ENCODE measurements at places on chromosomes 3 and 15. TPM values are rescaled to one million over a fixed set of nuclear protein-coding genes. Genes with fewer than 3 reads are reported as not detected.

- DNase-seq, result no peak
These were observed 156.6 kb upstream of the IL12A start for GRCh38 chr3:159832024-159832423.

The FES gene
- 68.3 TPM for total RNA-seq

The ZNF660 gene
- total RNA-seq, result 1.5 TPM

- no peak for DNase-seq
These were observed 188.6 kb downstream of the CHL1 start for GRCh38 chr3:385151-385550.

DNA sequence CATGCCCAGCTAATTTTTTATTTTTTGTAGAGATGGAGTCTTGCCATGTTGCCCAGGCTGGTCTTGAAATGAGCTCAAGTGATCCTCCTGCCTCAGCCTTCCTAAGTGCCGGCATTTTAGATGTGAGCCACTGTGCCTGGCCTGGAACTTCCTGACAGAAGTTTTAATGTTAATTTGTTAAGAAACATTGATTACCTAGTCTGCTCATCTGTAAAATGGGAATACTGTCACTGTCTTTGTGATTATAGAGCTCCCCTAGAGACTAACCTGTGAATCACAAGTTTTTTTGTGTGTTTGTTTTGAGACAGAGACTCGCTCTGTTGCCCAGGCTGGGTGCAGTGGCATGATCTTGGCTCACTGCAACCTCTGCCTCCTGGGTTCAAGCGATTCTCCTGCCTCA is 4.3 kb upstream of the EIF3J start:
- no peak for DNase-seq

DNA sequence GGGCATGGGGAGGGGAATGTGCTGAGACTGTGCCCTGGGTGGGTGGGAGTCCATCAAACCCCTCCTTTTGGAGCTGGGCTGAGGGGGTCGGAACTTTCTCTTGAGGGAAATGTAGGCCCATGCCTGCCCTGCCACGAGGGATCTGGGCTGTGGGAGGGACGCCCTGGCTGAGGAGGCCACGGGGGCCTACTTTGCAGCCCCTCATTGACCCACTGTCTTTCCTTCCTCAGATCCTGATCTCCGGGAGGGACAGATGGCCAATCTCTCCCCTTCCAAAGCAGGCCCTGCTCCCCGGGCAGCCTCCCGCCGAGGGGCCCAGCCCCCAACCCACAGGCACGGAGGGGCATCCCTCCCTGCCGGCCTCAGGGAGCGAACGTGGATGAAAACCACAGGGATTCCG is 25.3 kb downstream of the LOXL1 start:
- DNase-seq, result no peak

The KCNAB1 gene
- not detected for total RNA-seq

GRCh38 chr15:101000271-101000681 is 81.1 kb downstream of the LRRK1 start:
- DNase-seq, result no peak

DNA sequence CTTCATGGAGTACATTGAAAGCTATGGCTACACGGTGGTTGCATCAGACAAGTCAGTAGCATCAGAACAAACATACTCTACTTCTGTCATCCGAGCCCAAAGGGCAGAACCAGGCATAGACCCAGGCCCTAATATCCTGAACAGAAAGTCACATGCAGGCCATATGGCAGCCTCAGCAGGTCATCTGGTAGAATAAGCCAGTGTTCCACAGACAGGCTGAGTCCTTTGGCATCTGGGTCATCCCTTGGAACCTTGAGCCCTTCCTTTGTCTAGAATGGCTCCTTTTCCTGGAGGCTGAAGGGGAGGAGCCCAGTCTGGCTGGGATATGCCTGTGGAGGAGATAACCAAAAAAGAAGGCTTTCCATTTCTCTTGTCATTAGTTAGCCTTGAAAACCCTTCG is 29.2 kb downstream of the SEMA6D start:
- no peak for DNase-seq

The SIDT1 gene
- 21.3 TPM for total RNA-seq

DNA sequence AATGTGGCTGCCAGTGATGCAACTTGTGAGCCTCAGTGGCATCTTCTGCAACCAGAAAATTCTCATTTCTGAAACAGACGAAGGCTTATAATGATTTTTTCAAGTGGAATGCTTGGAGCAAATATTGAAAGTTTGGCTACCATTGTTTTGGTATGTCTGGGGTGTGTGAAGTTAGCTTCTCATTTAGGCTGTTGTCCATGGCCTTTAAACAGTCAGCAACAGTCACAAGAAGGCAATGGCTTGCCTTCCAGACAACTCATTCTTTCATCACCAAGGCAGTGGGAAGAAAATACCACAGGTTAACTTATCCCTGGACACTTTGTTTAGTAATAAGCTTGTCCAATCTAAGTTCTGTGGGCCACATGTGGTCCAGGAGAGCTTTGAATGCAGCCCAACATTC is 4.7 kb upstream of the BNC1 start:
- no peak for DNase-seq

The TMEM266 gene
- not detected for total RNA-seq

- no peak for DNase-seq
These were observed 239 bp upstream of the ZFYVE19 start for GRCh38 chr15:40806672-40807027.

The PATL2 gene
- total RNA-seq, result 52.9 TPM

GRCh38 chr3:172057624-172058327 is 18.4 kb downstream of the FNDC3B start:
- DNase-seq, result no peak

The SHQ1 gene
- 26.7 TPM for total RNA-seq

- DNase-seq, result no peak
These were observed 155.0 kb downstream of the MCTP2 start for GRCh38 chr15:94386351-94386750.

- peak; percentile 21 for DNase-seq
These were observed 125.1 kb downstream of the SHQ1 start for GRCh38 chr3:72722930-72723726.

The CERS3 gene
- 2.2 TPM for total RNA-seq

The DLL4 gene
- total RNA-seq, result 0.19 TPM

- DNase-seq, result no peak
These were observed 116.0 kb upstream of the PRICKLE2 start for GRCh38 chr3:64341296-64341695.

DNA sequence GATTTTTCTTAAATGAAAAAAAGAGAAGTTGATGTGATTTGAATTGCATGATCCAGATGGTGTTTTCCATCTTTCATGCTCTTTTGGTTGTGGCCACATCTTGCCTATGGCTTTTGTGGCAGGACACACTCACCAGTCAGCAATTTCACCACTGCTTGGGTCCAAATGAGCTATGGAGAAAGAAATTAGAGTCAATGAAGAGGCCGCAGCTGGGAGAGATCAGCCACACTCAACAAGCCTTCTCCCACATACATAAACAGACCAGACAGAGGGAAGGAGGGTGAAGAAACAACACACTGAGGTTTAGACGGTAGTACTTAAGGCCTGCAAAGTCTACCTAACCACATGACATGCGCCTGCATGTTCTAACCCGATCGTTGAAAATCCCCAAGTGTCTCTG is 110.7 kb upstream of the CDIN1 start:
- DNase-seq, result no peak

The CCR3 gene
- total RNA-seq, result not detected

The TRH gene
- total RNA-seq, result not detected

GRCh38 chr3:59502806-59503205 is 453.0 kb upstream of the CFAP20DC start:
- DNase-seq, result peak; percentile 60

DNA sequence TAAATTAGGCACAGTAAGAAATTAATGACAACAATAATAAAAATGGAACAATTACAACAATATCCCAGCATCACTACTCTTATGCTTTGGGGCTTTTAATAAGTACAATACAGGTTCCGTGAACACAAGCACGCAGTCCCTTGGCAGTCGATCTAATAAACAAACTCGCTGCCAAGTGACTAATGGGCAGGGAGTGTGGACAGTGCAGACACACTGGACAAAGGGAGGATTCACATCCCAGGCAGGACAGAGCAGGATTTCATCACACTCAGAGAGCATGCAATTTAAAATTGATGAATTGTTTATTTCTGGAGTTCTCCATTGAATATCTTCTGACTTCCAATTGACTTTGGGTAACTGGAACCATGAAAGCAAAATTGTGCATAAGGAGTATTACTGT is 524.1 kb upstream of the CFAP20DC start:
- DNase-seq, result no peak

The ESYT3 gene
- total RNA-seq, result 0.22 TPM

The PCSK6 gene
- 2.3 TPM for total RNA-seq

DNA sequence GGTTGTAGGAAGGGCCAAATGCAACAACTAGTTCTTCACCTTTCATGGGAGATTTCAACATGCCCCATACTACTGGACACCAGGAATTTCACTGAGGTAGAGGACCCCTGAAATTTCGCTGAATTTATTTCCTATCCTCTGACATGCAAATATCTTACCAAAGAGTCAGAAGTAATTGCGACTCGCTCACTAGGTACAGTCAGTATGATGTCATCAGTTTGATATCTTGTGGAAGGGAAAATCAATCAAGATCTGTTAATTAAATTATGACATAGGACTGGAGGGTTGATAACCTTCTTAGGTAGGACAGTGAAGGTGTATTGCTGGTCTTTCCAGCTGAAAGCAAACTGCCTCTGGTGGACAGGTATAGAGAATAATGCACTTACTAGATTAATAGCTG is 74.9 kb upstream of the TNIK start:
- DNase-seq, result no peak

DNA sequence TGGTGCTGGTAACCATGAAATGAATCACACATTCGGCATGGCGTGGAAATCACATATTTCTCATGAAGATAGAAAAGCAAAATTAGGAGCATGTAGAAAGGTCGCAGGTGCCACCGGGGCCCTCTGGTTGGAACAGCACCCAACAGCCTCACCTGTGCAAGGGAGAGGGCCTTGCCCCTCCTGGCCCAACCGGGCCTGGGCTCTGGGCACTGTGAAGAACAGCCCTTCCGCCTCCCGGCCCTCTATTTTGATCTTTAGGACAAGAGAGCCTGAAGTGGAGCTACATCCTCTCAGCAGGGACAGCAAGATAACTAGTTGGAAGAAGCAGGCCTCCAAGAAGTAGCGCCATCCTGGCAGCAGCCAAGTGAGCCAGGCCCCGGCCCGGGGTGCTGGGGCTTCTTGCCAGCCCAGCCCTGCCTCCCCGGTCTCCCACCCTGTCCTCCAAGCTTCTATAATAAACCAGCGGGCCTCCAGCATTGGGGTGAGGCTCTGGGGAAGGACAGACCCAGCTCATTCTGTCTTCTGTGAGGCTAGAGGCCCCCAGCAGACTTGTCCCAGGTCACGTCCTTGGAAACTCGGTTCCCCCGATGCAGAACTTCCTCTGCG is 46.1 kb upstream of the FGD5 start:
- DNase-seq, result no peak

GRCh38 chr15:89826671-89827655 is 12.3 kb upstream of the ANPEP start:
- no peak for DNase-seq

DNA sequence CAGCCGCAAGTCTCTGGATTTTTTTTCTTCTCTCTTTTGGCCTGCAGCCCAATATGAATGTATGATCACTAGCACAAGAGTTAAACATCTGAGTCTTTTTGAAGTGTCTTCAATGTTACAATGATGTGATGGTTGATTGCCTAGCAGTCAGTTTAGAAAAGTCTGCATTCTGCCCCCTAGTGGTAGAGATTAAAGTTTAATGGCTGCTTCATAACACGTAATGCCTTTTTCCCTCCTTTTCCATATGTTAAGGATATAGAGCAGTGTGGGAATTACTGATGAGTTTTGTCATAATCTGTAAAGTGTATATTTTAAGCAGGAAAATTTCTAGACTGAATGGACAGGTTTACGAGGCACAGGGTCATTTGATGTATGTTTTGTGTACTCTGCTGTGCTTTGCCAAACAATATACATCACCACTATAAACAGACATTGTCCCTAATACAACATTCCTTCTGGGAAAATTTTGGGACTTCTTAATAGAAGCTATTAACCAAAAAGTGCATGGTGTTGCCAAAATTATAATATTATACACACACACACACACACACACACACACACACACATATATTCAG is 1038.5 kb upstream of the NR2F2 start:
- DNase-seq, result peak; percentile 5

- no peak for DNase-seq
These were observed 81.8 kb downstream of the ALCAM start for GRCh38 chr3:105448338-105448982.

GRCh38 chr3:44762170-44762677 is 630 bp downstream of the KIF15 start:
- DNase-seq, result no peak

GRCh38 chr15:49718234-49718633 is 97.4 kb downstream of the DTWD1 start:
- no peak for DNase-seq

The CLDND1 gene
- total RNA-seq, result 284 TPM

The DAZL gene
- not detected for total RNA-seq

The ECE2 gene
- not detected for total RNA-seq

DNA sequence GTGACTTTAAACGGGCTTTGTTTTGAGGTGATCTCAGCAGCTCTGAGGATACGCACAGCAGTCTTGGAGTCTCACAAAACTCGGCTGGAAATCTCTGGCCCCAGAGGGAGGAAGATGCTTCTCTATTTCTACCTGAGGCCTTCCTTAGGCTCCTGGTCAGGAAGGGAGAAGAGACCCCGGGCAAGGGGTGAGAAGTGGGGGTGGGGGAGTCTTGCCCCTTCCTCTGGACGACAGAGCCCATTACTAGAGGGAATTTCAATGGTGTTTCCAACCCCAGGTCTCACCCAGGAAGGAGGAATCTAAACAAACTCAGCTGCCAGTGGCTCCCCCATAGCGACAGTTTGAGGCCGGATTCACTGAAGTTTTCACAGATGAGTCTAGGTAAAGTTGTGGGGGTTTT is 37.4 kb upstream of the PCSK6 start:
- no peak for DNase-seq

DNA sequence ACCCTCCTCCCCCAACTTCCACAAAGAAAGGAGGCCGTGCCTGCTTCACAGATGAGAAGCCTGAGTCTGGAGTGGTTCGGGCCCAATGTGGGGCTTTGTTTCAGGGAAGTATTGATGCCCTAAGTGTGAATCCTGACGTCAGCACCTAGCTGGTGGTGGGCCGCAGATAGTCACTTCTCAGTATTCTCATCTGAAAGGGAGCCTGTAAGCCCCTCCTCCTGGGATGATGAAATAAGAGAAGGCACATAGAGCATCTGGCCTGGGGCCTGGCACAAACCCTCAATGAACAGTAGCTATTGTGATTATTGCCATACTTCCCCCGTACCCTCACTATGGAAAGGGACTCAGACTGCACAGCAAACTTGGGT is 24.8 kb downstream of the LINGO1 start:
- no peak for DNase-seq

- no peak for DNase-seq
These were observed 992.1 kb downstream of the EPHA3 start for GRCh38 chr3:90099493-90099892.

The GOLGA8T gene
- 0.19 TPM for total RNA-seq

GRCh38 chr3:99953596-99953995 is 135.9 kb downstream of the CMSS1 start:
- no peak for DNase-seq

Measured in activated T-cell treated with anti-CD3 and anti-CD28 coated beads, Interleukin-2, amount 50 U/mL, for 72 hours (primary cell).